EH (cell line): ENCODE measurements at places on chromosomes 5 and 9.

DNA sequence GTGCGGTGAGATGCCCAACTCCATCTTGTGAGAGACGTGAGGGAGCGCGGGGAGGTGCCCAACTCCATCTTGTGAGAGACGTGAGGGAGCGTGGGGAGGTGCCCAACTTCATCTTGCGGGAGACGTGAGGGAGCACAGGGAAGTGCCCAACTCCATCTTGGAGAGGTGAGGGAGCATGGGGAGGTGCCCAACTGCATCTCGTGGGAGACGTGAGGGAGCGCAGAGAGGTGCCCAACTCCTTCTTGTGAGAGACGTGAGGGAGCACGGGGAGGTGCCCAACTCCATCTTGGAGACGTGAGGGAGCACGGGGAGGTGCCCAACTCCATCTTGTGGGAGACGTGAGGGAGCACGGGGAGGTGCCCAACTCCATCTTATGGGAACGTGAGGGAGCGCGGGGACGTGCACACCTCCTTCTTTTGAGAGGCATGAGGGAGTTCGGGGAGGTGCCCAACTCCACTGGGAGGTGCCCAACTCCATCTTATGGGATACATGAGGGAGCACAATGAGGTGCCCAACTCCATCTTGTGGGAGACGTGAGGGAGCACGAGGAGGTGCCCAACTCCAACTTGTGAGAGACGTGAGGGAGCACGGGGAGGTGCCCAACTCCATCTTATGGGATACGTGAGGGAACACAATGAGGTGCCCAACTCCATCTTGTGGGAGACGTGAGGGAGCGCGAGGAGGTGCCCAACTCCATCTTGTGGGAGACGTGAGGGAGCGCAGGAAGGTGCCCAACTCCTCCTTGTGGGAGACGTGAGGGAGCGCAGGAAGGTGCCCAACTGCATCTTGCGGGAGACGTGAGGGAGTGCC is 235.4 kb downstream of the CACNA1B start:
- no peak for DNase-seq

DNA sequence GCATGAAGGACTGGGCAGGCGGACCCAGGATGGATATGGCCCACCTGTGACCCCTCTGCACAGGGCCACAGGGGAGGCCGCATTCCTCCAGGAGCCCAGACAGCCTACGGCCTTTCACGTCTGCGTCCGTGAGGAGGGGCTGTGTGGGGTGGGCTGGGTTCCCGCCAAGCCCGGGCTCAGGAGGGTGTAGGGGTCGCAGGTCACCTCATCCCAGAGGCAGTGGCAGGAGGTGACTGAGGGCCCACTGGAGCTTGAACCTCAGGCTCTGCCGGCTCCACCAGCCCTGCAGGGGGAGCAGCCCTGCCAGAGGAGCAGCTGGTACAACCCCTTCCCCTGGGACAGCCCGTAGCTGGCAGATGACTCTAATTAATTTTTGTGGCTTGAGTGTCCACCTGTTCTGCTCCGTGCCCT is 40.7 kb upstream of the CACNA1B start:
- DNase-seq = no peak

GRCh38 chr9:136443687-136444086 is 4.0 kb upstream of the INPP5E start:
- DNase-seq = no peak

- DNase-seq = no peak
These were observed 97.8 kb downstream of the MED10 start for GRCh38 chr5:6280425-6281100.

DNA sequence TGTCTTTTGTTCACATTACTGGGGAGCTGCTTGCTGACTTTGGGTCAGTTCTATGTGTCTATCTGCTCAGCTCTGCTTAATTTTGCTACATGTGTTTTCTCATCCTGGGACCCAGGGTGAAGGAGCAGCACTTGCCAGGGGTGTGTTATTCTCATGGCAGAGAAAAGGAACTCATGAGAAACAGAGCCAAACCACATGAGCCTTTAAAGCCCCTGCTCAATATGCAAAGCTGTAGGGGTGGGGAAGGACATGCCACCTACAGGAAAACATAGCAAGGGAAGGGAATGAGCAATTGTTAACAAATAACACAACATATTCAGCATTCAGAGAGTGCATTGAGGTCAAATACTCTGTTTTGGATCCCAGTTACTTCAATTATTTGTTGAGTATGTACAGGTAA is 290.9 kb downstream of the CDK5RAP2 start:
- DNase-seq = no peak

DNA sequence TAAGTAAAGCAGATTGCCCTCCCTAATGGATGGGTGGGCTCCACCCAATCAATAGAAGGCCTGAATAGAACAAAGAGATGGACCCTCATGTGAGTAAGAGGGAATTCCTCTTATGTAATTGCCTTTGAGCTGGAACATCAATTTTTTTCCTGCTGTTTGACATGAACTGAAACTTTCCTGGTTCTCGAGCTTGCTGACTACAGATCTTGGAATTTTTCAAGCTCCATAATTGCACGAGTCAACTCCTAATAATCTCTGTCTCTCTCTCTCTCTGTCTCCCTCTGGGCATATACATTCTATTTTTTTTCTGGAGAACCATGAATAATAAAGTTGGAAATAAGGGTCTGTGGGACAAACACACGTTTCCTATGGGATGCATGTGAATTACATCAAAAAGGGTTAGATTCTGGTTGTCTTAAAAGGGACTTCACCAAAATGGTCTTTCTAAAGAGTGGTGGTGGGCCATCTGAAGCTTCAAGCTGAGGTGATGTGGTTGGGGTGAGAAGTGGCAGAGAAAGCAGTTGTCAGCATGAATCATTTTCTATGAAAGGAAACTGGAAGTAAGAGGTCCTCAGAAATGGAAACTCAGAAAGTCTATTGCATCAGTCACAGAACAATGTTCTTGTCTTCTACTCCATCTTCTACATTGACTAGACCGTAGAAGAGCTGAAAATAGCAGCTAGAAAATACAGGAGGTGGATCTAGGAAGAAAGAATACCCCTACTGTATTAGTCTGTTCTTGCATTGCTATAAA is 47.0 kb upstream of the HOMER1 start:
- DNase-seq = peak; percentile 83

DNA sequence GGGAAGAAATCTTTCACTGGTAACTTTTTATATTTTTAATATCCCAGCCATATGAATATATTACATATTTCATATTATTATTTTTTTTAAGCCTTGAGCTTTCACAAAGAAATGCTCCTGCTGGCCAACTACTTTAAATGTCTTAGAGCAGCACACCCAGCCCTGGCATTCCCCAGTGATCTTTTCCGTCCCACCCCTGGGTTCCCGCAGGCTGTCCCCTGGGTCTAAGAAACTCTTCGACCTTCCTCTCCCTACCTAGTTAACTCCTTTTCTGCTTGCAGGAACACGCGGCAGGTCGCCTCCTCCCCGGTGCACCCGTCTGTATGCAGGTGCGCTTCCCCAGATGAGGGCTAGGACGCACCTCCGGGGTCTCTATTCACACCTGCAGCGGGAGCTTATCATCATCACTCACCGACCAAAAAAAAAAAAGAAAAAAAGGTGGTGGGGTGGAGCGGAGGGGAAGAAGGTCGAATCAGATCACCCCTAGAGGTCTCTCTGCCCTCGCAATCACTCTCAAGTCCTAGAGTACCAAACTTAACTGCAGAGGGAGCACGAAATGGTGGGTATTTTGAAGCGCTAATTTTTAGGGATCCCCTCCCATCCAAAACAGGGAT is 696 bp downstream of the ZFP62 start:
- peak; percentile 20 for DNase-seq

DNA sequence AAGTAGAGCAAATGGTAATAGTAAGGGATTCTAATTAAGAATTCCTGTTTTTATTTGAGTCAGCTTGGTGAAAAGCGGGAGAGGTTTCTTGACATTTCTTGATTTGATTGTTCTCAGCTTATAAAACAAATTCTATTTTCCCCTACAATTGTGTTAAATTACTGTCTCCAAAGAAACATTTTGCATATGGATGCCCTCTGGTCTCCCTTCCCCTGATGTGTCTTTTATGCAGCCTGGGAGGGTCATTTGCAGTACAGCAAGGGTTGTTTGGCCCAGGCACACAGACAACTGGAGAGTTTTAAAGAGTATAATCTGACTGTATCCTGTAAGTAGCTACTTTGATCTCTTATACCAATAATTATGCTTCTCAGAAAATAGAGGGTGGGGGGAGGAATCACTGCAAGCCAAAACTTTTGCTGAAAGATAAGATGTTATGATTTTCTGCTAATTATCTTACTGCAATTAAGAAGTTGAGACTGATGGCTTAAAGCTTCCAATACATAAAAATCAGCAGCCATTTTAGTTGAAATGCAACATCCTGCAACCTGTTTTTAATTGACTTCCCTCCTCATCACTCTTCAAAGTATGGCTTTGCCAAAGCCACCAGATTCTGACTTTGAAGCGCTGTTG is 204.1 kb upstream of the SEMA6A start:
- no peak for DNase-seq

DNA sequence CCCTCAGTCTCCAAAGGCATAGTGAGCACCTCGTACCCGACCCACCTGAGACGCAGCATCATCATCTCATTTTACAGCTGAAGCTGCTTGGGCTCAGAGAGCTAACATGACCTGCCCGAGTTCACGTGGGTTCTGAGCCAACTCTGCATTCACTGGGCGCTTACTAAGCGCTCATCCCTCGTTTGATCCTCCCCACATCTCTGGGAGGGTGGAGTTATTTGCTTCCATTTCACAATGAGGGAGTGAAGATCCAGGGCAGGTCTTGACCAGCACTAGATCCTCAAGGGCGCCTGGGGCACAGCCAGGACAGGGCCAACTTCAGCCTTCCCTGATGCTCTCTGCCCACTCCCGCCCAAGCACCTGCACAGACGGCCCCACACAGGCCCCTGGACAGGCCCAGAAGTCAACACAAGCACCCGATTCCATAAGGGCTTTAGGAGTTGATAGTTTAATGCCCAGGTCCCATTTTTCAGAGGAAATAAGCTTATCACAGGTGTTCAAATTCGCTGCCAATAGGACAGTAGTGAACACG is 80.8 kb downstream of the HRH2 start:
- no peak for DNase-seq
